ENCODE measurements at places on chromosomes 1 and 21. TPM values are rescaled to one million over a fixed set of nuclear protein-coding genes. Genes with fewer than 3 reads are reported as not detected.
A peak's percentile ranks its signal among the peaks of the same experiment; 100 is the strongest.

Gene TTLL10
- total RNA-seq: not detected

- no peak overlapping the region for H3K4me3 ChIP-seq
- DNase-seq: no peak
- H3K4me1 ChIP-seq: peaks cover 77% of the 10 kb centered on the region
- peaks cover 19% of the 10 kb centered on the region for H3K27me3 ChIP-seq
Observed at GRCh38 chr1:54377040-54377691, 29.0 kb downstream of the SSBP3 start.

Gene F11R
- total RNA-seq: 361 TPM

- H3K27ac ChIP-seq: no peak overlapping the region
- H3K4me3 ChIP-seq: no peak overlapping the region
- no peaks in the 10 kb centered on the region for H3K27me3 ChIP-seq
- no peak for DNase-seq
- H3K4me1 ChIP-seq: peaks cover 3% of the 10 kb centered on the region
Observed at GRCh38 chr1:177091040-177091439, 73.5 kb downstream of the ASTN1 start.

- H3K27me3 ChIP-seq: no peaks in the 10 kb centered on the region
- H3K4me1 ChIP-seq: peaks cover 9% of the 10 kb centered on the region
- DNase-seq: no peak
- H3K36me3 ChIP-seq: no peaks in the 10 kb centered on the region
Observed at GRCh38 chr1:12524266-12524665, 93.7 kb downstream of the DHRS3 start.

Gene PLA2G2A
- not detected for total RNA-seq

GRCh38 chr1:162185314-162186025 is 116.0 kb downstream of the NOS1AP start:
- no peak for DNase-seq
- H3K27me3 ChIP-seq: peaks cover 3% of the 10 kb centered on the region
- peaks cover 7% of the 10 kb centered on the region for H3K36me3 ChIP-seq

Gene PGLYRP3
- 1.1 TPM for total RNA-seq

Gene ALG14
- 2.2 TPM for total RNA-seq

GRCh38 chr1:35175098-35175576 is 17.8 kb downstream of the SFPQ start:
- DNase-seq: no peak
- peaks cover 2% of the 10 kb centered on the region for H3K27me3 ChIP-seq
- H3K27ac ChIP-seq: no peak overlapping the region
- no peak overlapping the region for H3K4me3 ChIP-seq
- no peaks in the 10 kb centered on the region for H3K4me1 ChIP-seq
- peaks cover 24% of the 10 kb centered on the region for H3K36me3 ChIP-seq

DNA sequence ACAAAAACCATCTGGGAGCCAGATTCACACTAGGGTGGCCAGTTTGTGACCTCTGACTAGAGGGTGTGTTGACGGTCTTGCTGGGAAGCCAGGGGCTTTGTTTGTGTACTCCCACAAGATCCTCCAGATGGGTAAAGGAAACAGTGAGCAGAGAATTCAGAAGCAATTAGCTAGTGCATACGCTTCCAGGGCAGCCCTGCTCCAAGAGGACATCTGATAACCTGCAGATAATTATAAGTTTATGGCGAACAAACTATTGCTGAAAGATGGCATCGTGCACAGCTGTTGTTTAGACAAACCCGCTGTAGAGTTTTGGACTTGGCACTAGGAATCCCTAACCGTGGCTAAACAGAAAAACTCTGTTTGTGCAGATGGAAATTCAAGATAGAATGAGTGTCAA is 326.4 kb downstream of the TGFB2 start:
- no peak overlapping the region for H3K4me3 ChIP-seq
- no peaks in the 10 kb centered on the region for H3K36me3 ChIP-seq
- H3K4me1 ChIP-seq: peaks cover 9% of the 10 kb centered on the region

Gene SLC44A3
- total RNA-seq: 2.7 TPM

Gene MTARC1
- total RNA-seq: 2.6 TPM

GRCh38 chr1:79259390-79260336 is 253.1 kb upstream of the ADGRL4 start:
- no peak for DNase-seq
- H3K27ac ChIP-seq: no peak overlapping the region
- H3K4me1 ChIP-seq: peaks cover 14% of the 10 kb centered on the region
- H3K36me3 ChIP-seq: no peaks in the 10 kb centered on the region

GRCh38 chr1:248618878-248619277 is 16.0 kb downstream of the OR2T11 start:
- peaks cover 4% of the 10 kb centered on the region for H3K27me3 ChIP-seq
- DNase-seq: no peak
- H3K27ac ChIP-seq: no peak overlapping the region
- no peaks in the 10 kb centered on the region for H3K4me1 ChIP-seq
- no peaks in the 10 kb centered on the region for H3K36me3 ChIP-seq

Gene IFFO2
- total RNA-seq: 16.7 TPM

DNA sequence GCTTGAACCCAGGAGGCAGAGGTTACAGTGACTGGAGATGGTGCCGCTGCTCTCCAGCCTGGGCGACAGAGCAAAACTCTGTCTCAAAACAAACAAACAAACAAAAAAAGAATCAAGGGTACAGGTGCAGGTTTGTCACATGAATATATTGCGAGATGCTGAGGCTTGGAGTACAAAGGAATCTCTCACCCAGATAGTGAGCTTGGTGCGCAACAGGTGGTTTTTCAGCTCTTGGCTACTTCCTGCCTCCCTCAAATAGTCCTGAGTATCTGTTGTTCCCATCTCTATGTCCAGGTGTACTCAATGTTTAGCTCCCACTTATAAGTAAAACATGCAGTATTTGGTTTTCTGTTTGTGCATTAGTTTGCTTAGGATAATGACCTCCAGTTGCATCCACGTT is 173.9 kb upstream of the CACYBP start:
- no peak overlapping the region for H3K27ac ChIP-seq
- no peaks in the 10 kb centered on the region for H3K27me3 ChIP-seq
- no peaks in the 10 kb centered on the region for H3K36me3 ChIP-seq
- DNase-seq: no peak

DNA sequence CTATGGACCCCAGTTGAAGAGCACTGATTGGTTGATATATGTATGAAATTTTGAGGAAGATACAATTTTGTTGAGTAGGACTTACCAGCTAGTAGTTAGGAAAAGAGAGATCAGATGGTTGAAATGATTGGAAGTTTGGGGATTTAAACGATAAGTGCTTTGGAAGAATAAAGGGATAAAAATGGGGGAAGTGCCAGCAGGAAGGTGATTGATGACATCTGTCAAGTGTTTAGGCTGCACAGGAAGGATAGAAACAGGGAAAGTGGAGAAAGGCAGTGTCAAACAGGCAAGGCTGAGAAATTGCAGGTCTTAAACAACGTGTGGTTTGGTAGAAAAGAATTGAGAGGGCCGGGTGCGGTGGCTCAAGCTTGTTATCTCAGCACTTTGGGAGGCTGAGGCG is 22.3 kb downstream of the PDC start:
- no peak overlapping the region for H3K27ac ChIP-seq
- peaks cover 6% of the 10 kb centered on the region for H3K4me1 ChIP-seq
- H3K27me3 ChIP-seq: no peaks in the 10 kb centered on the region
- H3K36me3 ChIP-seq: no peaks in the 10 kb centered on the region

- H3K27ac ChIP-seq: no peak overlapping the region
- H3K36me3 ChIP-seq: peaks cover 53% of the 10 kb centered on the region
- no peaks in the 10 kb centered on the region for H3K27me3 ChIP-seq
Observed at GRCh38 chr1:169874229-169874628, 19.5 kb downstream of the SCYL3 start.

DNA sequence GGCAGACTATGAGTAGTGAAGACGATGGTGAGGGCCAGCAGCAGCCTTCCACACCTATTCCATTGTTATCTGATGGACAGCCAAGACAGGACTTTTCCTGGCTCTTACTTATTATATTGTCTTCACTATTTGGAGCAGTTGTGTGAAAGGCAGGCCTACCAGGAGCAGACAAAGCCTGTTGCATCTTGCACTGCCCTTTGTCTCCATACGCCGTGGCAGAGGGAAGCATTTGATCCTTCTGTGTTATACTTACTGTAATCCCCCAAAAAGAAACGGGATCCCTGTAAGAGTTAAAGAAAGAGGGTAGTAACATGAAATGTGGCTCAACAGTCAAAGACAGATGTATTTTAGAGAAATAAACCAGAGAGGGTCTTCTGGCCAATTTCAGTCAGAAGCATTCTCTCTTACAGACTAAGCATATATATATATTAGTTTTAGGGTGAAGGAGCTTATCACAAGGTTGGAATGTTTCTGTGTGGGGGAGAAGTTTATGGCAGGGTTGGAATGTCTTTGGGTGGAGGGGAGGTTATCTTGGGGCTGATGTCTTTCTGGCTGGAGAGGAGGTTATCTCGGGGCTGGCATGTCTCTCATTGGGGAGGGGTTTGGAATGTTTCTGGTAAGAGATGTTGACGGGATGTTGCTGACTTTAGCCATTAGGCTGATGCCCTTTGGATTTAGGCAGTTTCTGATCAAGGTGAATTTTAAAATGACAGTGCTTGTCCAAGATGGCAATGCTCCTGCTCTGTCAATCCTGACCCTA is 23.4 kb upstream of the HSD3B1 start:
- no peaks in the 10 kb centered on the region for H3K36me3 ChIP-seq
- no peak for DNase-seq
- no peaks in the 10 kb centered on the region for H3K4me1 ChIP-seq
- H3K27me3 ChIP-seq: no peaks in the 10 kb centered on the region

- H3K4me3 ChIP-seq: no peak overlapping the region
- no peak for DNase-seq
- H3K4me1 ChIP-seq: no peaks in the 10 kb centered on the region
- no peaks in the 10 kb centered on the region for H3K36me3 ChIP-seq
- H3K27ac ChIP-seq: no peak overlapping the region
Observed at GRCh38 chr1:10908266-10908665, 104.2 kb upstream of the TARDBP start.

GRCh38 chr1:177659281-177659680 is 310.6 kb downstream of the SEC16B start:
- DNase-seq: no peak
- peaks cover 4% of the 10 kb centered on the region for H3K4me1 ChIP-seq
- no peak overlapping the region for H3K4me3 ChIP-seq
- H3K27me3 ChIP-seq: no peaks in the 10 kb centered on the region
- H3K36me3 ChIP-seq: no peaks in the 10 kb centered on the region

Gene CLCA1
- not detected for total RNA-seq

- no peak for DNase-seq
- no peak overlapping the region for H3K4me3 ChIP-seq
- H3K4me1 ChIP-seq: no peaks in the 10 kb centered on the region
Observed at GRCh38 chr1:219347921-219348391, 174.3 kb downstream of the LYPLAL1 start.

GRCh38 chr21:35649186-35649585 is 411.1 kb downstream of the SETD4 start:
- H3K27ac ChIP-seq: no peak overlapping the region
- no peaks in the 10 kb centered on the region for H3K36me3 ChIP-seq
- H3K4me3 ChIP-seq: no peak overlapping the region
- H3K4me1 ChIP-seq: peaks cover 2% of the 10 kb centered on the region

GRCh38 chr1:28548318-28548717 is 4.6 kb upstream of the TRNAU1AP start:
- no peaks in the 10 kb centered on the region for H3K36me3 ChIP-seq
- H3K4me3 ChIP-seq: no peak overlapping the region
- H3K27me3 ChIP-seq: peaks cover 1% of the 10 kb centered on the region

DNA sequence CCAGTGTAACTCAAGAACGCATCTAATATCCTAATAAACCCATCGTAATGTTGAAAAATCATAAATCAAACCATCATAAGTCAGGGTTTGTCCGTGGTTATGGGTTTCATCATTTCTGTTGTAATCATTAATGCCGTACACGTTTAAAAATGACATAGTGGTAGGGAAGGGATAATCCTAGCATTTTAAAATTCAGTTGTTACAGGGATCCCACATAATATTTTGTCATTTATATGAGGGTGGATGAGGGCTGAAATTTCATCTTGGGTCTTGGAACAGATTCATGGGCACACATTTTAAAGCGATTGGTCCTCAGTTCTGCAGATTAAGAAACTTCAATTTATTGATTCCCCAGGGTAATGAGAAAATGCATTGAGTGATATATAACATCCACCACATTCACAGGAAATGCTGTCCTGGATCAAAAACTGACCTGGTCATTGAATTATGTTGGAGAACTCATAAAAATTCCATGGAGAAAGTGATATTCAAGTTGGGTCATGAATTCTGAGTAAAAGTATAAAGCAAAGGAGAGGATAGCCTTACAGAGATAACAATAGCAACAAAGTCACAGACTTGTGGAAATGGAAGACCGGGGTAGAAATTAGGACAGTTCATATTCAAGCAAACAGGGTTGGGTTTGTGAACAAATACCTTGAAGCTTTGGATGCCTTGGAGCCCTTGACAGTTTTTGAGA is 1527.3 kb upstream of the TPTE start:
- no peak for DNase-seq
- no peak overlapping the region for H3K4me3 ChIP-seq
- H3K36me3 ChIP-seq: peaks cover 42% of the 10 kb centered on the region
- H3K27ac ChIP-seq: no peak overlapping the region
- H3K4me1 ChIP-seq: no peaks in the 10 kb centered on the region

DNA sequence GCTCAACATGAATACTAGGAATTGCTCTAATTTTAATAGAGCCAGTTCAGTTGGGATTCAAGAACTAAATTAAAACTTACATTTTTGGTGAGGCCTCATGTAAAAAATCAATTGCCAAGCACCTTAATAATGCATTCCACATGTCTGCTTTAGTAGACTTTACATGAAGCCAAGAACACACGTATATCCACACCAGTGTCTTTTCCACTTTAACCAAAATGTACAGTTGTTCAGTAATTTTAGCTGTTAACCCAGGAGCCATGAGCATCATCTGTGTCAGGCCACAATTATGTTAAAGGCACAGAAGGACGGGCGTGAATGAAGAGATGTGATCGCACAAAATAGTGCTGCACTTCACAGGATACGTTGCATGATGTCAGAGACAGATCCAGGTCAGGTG is 136.7 kb downstream of the TLR5 start:
- H3K4me3 ChIP-seq: peak overlapping the region; percentile 44
- peaks cover 35% of the 10 kb centered on the region for H3K36me3 ChIP-seq
- H3K27me3 ChIP-seq: peaks cover 3% of the 10 kb centered on the region
- H3K4me1 ChIP-seq: peaks cover 36% of the 10 kb centered on the region
- H3K27ac ChIP-seq: no peak overlapping the region
- DNase-seq: no peak

Gene APCS
- not detected for total RNA-seq

DNA sequence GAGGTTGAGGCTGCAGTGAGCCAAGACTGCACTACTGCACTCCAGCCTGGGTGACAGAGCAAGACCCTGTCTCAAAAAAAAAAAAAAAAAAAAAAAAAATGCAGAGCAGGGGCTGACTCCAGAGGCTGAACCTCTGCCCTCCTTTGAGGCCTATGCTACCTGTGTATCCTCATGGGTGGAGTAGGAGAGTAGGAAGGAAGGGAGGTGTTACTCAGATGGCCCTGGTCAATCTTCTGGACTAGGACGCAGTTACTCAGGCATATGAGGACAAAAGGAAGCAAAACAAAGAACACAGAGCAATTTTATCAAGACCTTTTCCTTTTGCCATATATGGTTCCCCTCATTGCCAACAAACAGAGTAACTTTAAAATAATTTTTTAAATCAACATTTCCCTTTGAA is 35.2 kb downstream of the TGFBR3 start:
- H3K27me3 ChIP-seq: peaks cover 1% of the 10 kb centered on the region
- peaks cover 4% of the 10 kb centered on the region for H3K36me3 ChIP-seq
- H3K27ac ChIP-seq: no peak overlapping the region
- no peak for DNase-seq
- no peak overlapping the region for H3K4me3 ChIP-seq
- H3K4me1 ChIP-seq: no peaks in the 10 kb centered on the region

Data from endothelial cell (in vitro differentiated cells).